Peyer's patch (tissue), 4 donors: ENCODE measurements at places on chromosomes 3 and 15.

GRCh38 chr3:125151916-125152315, 60.6 kb downstream of the SLC12A8 start:
- H3K36me3 ChIP-seq = no peaks in the 10 kb centered on the region
- no peaks in the 10 kb centered on the region for H3K27me3 ChIP-seq
- no peaks in the 10 kb centered on the region for H3K4me1 ChIP-seq
- no peak overlapping the region for H3K27ac ChIP-seq
- DNase-seq = no peak

GRCh38 chr15:43930556-43930955, 103.8 kb downstream of the WDR76 start:
- no peaks in the 10 kb centered on the region for H3K36me3 ChIP-seq
- peak overlapping the region; percentile 31 for H3K27ac ChIP-seq
- H3K4me3 ChIP-seq = no peak overlapping the region
- no peaks in the 10 kb centered on the region for H3K27me3 ChIP-seq
- DNase-seq = peak; percentile 62

DNA sequence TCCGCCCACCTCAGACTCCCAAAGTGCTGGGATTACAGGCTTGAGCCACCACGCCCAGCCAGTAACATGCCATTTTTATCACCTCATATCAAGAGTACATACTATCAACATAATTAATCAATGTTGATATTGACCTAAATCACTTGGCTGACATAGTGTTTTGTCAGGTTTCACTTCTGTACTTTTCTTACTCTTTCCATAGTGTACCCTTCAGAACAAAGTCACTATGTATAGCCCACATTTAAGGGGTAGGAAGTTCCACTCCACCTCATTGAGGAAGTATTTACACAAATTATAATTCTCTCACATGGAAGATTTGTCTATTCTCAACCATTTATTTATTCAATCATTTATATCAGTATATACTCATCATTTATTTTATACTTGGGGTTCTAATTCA, 145.2 kb downstream of the STAG1 start:
- H3K27ac ChIP-seq = no peak overlapping the region
- H3K27me3 ChIP-seq = no peaks in the 10 kb centered on the region
- H3K4me1 ChIP-seq = no peaks in the 10 kb centered on the region
- no peak overlapping the region for H3K4me3 ChIP-seq
- H3K36me3 ChIP-seq = no peaks in the 10 kb centered on the region

GRCh38 chr3:55585856-55586255, 98.8 kb upstream of the WNT5A start:
- H3K4me1 ChIP-seq = no peaks in the 10 kb centered on the region
- no peaks in the 10 kb centered on the region for H3K27me3 ChIP-seq
- H3K27ac ChIP-seq = no peak overlapping the region
- no peak overlapping the region for H3K4me3 ChIP-seq
- no peaks in the 10 kb centered on the region for H3K36me3 ChIP-seq

DNA sequence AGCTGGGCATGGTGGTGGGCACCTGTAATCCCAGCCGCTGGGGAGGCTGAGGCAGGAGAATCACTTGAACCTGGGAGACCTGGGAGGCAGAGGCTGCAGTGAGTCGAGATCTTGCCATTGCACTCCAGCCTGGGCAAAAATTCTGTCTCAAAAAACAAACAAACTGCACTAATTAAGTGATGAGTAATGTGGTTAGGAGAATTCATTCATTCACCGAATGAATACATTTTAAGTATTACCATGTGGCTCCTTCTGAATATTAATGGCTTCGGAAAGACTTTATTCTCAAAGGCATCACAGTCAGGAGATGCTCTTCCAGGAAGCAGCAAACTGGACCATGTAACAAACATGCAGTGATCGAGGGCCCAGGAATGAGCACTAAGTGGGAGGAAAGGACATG, 23.6 kb downstream of the SPTSSB start:
- no peaks in the 10 kb centered on the region for H3K36me3 ChIP-seq
- no peaks in the 10 kb centered on the region for H3K4me1 ChIP-seq
- no peak overlapping the region for H3K27ac ChIP-seq
- no peaks in the 10 kb centered on the region for H3K27me3 ChIP-seq
- no peak for DNase-seq
- H3K4me3 ChIP-seq = no peak overlapping the region

DNA sequence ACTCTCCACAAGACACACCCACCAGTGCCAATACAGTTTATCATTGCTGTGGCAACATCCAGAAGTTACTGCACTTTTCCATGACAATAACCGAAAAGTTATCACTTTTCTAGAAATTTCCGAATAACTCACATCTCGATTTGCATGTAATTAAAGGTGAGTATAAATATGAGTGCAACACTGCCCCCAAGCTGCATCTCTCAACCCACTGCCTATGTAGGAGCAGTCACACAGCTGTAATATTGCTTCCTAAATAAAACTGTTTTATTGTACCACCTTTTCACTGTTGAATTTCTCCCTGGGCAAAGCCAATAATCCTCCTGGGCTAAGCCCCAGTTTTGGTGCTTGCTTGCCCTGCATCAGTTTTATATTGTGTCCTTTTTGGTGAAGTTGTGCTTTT, 601.0 kb upstream of the EPHA6 start:
- no peaks in the 10 kb centered on the region for H3K36me3 ChIP-seq
- H3K27ac ChIP-seq = no peak overlapping the region
- no peaks in the 10 kb centered on the region for H3K27me3 ChIP-seq
- H3K4me1 ChIP-seq = no peaks in the 10 kb centered on the region
- no peak for DNase-seq

GRCh38 chr3:178990293-178990692, 81.3 kb downstream of the ZMAT3 start:
- H3K4me1 ChIP-seq = no peaks in the 10 kb centered on the region
- DNase-seq = no peak
- H3K36me3 ChIP-seq = no peaks in the 10 kb centered on the region

DNA sequence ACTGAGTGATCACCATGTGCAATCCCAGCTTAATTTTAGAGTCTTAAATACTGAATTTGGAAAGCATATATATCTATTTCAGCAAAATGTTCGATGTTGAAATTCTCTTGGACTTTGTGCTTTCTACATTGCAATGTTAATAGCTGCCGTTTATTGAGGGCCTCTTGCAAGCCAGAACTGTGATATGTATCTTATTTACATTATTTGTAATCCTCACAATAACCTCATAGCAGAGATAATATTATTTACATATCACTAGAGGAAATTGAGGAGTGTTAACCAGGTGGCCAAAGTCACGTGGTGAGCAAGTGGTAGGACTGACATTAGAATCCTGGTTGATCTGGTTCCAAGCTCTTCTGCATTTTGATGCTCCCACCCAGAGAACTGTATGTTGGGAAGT, 254.1 kb downstream of the SLC9A9 start:
- no peak overlapping the region for H3K27ac ChIP-seq
- no peaks in the 10 kb centered on the region for H3K36me3 ChIP-seq
- DNase-seq = no peak
- H3K27me3 ChIP-seq = no peaks in the 10 kb centered on the region

DNA sequence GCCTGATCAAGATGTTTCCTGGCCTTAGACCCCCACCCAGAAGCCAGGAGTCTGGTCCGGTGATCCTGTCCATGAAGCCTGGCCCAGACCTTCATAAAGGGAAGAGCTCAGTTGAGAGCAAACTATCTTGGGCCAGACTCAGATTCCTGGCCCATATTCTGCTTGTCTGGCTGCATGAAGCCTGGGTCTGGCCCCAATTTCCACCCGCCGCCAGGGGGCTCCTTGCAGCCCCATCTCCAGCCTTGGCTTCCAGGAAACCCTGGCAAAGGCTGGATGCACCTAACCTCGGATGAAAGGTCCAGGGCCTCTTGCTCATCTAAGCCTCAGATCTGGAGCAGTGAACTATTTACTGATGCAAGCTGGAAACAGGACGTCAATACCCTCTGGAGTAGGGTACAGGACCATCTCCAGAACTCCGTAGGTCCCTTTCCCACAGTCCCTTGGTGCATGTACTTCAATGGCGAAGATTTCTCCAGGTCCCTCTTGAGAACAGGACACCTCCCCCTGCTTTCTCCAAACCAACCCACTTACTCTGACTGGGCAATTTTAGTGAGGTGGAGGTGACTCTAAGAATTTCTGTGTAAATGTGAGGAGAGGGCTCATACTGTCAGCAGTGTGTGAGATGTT, 5.6 kb downstream of the FOXL2 start:
- peaks cover 54% of the 10 kb centered on the region for H3K4me1 ChIP-seq
- DNase-seq = no peak
- H3K27me3 ChIP-seq = peaks cover 85% of the 10 kb centered on the region
- H3K4me3 ChIP-seq = no peak overlapping the region
- no peaks in the 10 kb centered on the region for H3K36me3 ChIP-seq

GRCh38 chr15:41476416-41477048, 17.1 kb upstream of the ITPKA start:
- no peak for DNase-seq
- no peak overlapping the region for H3K4me3 ChIP-seq
- no peak overlapping the region for H3K27ac ChIP-seq
- peaks cover 2% of the 10 kb centered on the region for H3K36me3 ChIP-seq
- no peaks in the 10 kb centered on the region for H3K4me1 ChIP-seq

- no peaks in the 10 kb centered on the region for H3K36me3 ChIP-seq
- no peaks in the 10 kb centered on the region for H3K4me1 ChIP-seq
- no peak overlapping the region for H3K4me3 ChIP-seq
- H3K27me3 ChIP-seq = no peaks in the 10 kb centered on the region
These were observed 131.0 kb downstream of the IL5RA start for GRCh38 chr3:2978977-2979732.

GRCh38 chr3:7410782-7411181, 549.9 kb downstream of the GRM7 start:
- no peak overlapping the region for H3K4me3 ChIP-seq
- H3K4me1 ChIP-seq = no peaks in the 10 kb centered on the region
- no peaks in the 10 kb centered on the region for H3K36me3 ChIP-seq
- no peak overlapping the region for H3K27ac ChIP-seq
- no peaks in the 10 kb centered on the region for H3K27me3 ChIP-seq

DNA sequence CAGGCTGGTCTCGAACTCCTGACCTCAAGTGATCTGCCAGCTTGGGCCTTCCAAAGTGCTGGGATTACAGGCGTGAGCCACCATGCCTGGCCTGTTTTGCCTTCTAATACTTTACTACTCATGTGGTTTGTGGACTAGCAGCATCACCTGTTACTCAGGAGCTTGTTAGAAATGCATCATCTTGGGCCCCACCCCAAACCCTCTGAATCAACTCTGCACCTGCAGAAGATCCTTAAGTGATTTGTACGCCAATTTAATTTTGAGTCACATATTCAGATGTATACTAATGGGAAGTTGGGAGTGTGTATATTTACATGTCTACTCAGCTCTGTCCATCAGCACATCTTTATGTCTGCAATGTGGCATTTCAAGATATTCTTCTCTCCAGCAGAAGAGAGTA, 6.1 kb downstream of the TBC1D21 start:
- H3K27ac ChIP-seq = no peak overlapping the region
- DNase-seq = no peak

- H3K36me3 ChIP-seq = no peaks in the 10 kb centered on the region
- H3K4me3 ChIP-seq = no peak overlapping the region
- no peaks in the 10 kb centered on the region for H3K27me3 ChIP-seq
- DNase-seq = no peak
These were observed 76.9 kb upstream of the RGMA start for GRCh38 chr15:93165734-93166470.

DNA sequence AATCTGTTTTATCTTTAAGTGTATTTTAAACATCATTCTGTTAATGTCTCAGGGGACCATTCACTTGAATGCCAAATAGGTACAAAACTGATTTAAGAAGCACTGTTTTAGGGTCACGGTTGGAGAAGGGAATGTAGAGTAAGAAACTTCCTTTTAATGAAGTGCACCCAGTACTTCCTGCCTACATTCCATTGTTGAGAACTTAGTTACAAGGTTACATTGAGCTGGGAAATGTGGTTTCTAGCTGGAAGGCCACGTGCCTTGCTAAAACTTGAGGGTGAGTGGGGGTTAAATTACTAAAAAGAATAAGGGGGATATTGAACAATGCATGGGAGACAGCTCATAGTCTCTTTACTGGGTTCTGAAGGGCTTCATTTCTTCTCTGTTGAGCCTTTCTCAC, 78.3 kb upstream of the TBC1D5 start:
- no peaks in the 10 kb centered on the region for H3K36me3 ChIP-seq
- H3K4me3 ChIP-seq = no peak overlapping the region
- DNase-seq = no peak
- H3K4me1 ChIP-seq = no peaks in the 10 kb centered on the region
- H3K27me3 ChIP-seq = no peaks in the 10 kb centered on the region

DNA sequence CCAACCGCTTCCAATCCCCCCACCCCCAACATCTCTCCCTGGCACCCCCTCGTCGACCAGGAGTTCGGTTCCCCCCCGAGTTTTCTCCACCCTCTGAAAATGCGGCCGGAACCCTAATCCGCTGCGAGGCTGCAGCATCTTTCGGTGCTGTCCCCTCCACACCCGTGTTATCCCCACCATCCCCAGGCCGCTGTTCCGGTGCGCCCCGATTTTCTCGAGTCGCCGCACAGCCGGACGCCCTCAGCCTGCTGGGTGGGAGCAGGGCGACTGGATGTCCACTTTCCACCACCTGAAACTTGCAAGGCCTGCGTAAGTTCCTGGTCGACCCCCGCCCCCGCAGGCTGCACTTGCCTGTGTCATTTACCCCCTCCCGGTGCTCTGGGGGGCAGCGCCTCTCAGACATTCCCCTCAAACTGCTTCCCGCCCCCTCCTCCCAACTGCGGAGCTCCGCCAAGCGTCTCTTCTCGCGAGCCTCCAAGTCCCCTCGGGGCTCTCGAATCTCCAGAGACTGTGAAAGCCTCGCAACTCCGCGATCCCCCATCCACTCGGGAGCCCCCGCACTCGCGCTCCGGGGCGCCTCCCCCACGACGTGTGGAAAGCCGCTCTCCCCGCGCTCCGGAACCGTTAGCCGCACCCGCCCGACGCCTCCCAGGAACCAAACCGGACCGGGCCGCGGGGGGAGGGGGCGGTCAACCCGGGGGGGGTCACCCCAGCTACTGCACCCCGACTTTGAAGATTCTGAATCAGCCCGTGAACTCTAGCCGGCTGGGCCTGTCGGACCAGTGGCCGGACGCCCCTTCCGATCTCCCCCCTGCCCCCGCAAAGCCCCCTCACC, 566 bp downstream of the ETV5 start:
- H3K36me3 ChIP-seq = no peaks in the 10 kb centered on the region
- peaks cover 10% of the 10 kb centered on the region for H3K4me1 ChIP-seq
- H3K27ac ChIP-seq = peak overlapping the region; percentile 50
- no peaks in the 10 kb centered on the region for H3K27me3 ChIP-seq
- peak; percentile 55 for DNase-seq

DNA sequence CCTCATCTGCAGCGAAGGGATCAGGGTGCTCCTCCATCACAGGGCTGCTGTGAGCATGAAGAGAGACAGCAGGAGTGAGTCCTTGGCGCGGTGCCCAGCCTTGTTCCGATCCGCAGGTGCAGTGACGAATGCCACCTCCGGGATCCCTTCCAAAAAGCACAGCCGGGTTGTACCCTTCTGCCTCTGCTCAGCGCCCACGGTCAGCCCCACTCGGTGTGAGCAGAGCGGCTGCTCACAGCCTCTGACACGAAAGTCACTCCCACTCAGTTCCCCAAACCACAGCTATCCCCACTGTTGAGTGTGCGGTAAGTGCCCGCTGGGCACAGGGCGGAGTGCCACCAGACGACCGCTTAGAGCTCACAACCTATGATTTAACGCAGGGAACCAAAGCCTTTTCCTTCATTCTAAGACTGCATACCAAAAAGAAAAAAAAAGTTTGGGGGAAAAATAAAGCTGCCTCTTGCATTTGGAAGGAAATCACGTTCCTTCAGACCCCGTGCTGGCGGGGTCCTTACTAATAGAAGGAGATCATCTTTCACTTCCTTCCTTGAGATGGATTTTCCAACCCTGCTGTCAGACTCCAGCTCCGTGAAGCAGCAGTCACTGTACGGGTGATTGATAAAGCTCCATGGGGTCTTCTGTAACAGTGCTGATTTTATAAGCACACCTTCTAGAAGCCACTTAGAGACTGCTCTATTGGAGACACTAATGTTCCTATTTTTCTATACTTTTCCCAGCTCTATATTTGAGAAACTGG, 34.7 kb upstream of the TUBGCP5 start:
- no peaks in the 10 kb centered on the region for H3K36me3 ChIP-seq
- no peak overlapping the region for H3K4me3 ChIP-seq
- no peaks in the 10 kb centered on the region for H3K4me1 ChIP-seq
- DNase-seq = no peak
- H3K27me3 ChIP-seq = no peaks in the 10 kb centered on the region
- H3K27ac ChIP-seq = no peak overlapping the region
